ENCODE measurements at places on chromosomes 5 and 9. TPM values are rescaled to one million over a fixed set of nuclear protein-coding genes. Genes with fewer than 3 reads are reported as not detected.

Gene CARD6
- total RNA-seq: 39.6 TPM

Gene INSL4
- total RNA-seq: not detected

Gene TPPP
- total RNA-seq: 0.14 TPM

Gene TRIP13
- total RNA-seq: 39.6 TPM

Gene PLAC8L1
- not detected for total RNA-seq

Gene SELENOP
- total RNA-seq: 79.4 TPM

Gene RGS3
- 294 TPM for total RNA-seq

Gene TMC1
- total RNA-seq: 0.74 TPM

Gene MAMDC2
- total RNA-seq: 6.7 TPM

Gene AJM1
- 1.0 TPM for total RNA-seq

Gene ROR2
- not detected for total RNA-seq

Gene SH3TC2
- 60.6 TPM for total RNA-seq

Gene IGIP
- 5.0 TPM for total RNA-seq

Gene HSD17B3
- not detected for total RNA-seq

Gene CSF1R
- total RNA-seq: not detected

Gene MARCOL
- not detected for total RNA-seq

Gene KIF20A
- total RNA-seq: 18.9 TPM

Gene SPACA9
- 1.4 TPM for total RNA-seq

Gene SOX30
- 0.09 TPM for total RNA-seq

Gene BSPRY
- total RNA-seq: not detected

Gene IL5
- not detected for total RNA-seq

Gene PCDHA13
- total RNA-seq: under 0.01 TPM

Gene ATP6V1G1
- total RNA-seq: 176 TPM

Gene FOXD4L4
- 0.17 TPM for total RNA-seq

Gene CEL
- 0.17 TPM for total RNA-seq

Gene CYLC2
- not detected for total RNA-seq

Gene BASP1
- 4.4 TPM for total RNA-seq

Gene PTGS1
- total RNA-seq: 2.7 TPM

Gene RAB3C
- total RNA-seq: 0.17 TPM

Gene IFNK
- total RNA-seq: not detected

Data from dermis blood vessel endothelial cell (primary cell).